ENCODE measurements at places on chromosomes 2 and 18.
A peak's percentile ranks its signal among the peaks of the same experiment; 100 is the strongest.

GRCh38 chr2:211364911-211365310, 808.5 kb downstream of the CPS1 start:
- no peak for DNase-seq

GRCh38 chr2:222819722-222820333, 41.0 kb upstream of the ACSL3 start:
- DNase-seq = no peak

DNA sequence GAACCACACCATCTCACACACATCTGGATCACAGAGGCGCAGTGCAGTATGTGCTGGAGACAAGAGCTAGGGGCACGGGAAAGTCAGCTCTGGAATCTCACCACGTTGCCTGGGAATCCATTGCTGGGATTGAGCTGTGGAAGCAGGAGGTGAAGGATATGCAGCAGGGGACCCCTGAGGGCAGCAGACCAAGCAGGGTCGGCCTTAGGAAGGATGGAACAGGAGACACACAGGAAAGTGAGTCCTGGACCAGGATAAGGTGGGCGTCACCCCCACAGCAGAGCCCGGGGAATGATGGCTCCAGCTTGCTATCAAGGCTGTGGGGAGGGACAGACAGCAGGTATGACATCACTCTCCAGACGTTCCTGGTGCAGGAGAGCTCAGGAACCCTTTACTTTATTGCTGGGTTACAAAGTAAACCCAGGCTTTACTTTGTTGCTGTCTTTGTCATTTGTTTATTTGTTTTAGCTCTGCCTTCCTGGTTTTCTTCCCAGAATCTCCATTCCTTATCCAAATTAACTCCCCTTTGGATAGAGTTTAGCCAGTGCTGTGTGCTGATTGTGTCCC, 329.8 kb upstream of the MYT1L start:
- no peak for DNase-seq

DNA sequence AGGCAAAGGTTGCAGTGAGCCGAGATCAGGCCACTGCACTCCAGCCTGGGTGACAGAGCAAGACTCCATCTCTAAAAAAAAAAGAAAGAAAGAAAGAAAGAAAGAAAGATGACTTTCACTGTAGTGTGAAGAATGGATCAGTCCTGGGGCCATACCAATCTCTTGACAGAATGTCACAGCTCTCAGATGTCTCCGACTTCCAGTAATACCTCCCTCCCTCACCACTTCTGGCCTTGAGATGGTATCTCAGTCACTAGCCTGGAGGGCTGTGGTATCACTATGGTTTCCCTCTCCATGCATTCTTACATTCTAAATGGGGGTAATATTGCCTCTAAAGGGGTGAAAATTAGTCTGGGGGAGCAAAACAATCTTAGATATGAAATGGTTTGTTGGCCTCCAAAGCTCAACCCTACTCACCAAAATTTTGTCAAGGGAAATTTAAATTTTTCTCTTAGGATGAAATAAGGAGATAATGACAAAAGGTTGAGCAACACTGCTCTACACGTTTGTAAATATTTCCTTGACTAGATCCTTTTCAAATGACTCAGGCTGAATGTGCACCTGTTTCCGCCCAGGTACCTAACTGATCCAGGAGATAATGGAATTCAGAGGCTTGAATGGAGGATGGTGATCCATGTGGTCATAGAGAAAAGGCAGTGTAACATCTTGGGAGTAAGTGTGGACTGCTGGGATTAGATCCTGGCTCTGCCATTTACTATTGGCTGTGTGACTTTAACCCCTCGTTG, 19.9 kb upstream of the SPRED2 start:
- DNase-seq = no peak

- DNase-seq = no peak
These were observed 29.2 kb upstream of the UXS1 start for GRCh38 chr2:106223347-106223746.

DNA sequence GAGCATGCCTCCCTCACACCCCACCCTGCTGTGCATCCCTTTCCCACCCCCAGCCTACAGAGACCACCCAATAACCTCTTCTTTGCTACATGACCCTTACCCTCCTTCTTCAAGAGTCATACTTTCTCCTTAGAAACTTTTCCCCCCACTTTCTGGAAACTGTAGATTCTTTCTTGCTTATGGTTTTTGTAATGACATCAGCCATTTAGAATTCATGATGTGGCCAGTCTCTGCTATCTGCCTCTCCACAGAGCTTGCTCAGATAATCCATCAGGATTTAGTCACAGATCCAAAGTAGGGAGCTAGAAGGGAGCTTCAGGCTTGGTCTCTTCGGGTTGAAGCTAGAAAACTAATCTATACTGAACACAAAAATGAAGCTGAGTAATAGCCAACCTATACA, 36.5 kb downstream of the GALM start:
- no peak for DNase-seq

DNA sequence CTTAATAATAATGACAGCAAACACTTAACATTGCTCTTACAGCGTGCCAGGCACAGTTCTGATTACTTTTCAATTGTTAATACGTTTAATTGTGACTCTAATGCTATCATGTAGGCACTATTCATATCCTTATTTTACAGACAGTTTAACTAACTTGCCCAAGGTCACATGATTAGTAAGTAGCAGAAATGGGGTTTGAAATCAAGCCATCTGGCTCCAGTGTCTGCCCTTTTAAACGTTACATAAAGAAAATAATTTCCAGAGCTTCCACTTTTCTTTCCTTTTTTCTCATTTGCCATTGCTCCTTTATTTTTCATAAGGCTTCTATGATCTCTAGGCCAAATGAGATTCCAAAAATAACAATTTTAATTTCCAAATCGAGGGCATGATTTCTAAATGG, 50.6 kb upstream of the IKZF2 start:
- no peak for DNase-seq

DNA sequence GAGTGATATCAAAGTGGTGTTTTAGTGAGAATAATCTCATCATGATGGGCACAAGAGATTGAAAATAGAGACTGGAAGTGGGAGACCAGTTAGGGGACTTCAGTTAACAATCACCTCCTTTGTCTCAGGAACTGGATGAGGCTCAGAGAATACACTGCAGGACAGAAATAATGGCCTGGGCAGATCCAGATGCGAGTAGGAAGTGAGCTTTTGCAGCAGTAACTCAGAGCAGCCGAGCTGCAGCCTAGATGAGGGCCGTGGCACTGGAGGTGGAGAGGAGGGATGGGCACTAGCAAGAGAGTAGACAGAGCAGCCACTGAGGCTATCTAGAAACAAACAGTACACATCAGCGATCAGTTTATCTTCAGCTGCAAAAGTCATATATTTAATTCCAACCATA, 48.6 kb downstream of the CYB5A start:
- DNase-seq = no peak

DNA sequence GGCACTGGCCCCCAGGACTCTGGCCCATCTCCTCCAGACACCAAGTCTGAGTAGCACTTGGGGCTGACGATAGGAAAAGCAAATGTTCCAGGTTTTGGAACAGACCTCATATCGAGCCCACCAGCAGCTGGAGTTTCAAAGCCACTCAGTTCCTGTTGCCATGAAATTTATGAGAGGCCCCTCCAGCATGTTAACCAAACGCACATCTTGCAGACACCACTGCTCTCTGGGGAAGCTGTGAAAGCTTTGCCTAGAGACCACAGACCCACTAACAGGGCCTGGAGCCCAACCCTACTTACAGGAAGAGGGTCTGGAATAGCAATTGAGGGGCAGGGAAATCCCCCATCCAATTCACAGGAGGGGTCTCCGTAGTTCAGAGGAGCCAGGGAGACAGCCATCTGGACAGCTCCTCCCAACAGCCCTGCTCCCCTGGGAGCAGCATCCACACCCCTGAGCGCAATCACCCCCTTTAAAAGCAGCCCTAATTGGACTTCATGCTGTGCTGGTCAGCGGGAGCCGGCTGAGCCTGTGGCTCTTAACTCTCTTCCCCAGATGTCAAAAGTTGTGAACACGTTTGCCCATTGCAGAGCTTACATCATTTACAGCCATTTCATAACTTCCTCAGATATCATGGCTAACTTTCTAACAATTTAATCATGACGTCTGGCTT, 81.3 kb downstream of the TGFA start:
- no peak for DNase-seq

GRCh38 chr18:60122339-60122738, 222.5 kb downstream of the PMAIP1 start:
- DNase-seq = no peak

- no peak for DNase-seq
These were observed 72.9 kb downstream of the PRKCE start for GRCh38 chr2:45724335-45724734.

DNA sequence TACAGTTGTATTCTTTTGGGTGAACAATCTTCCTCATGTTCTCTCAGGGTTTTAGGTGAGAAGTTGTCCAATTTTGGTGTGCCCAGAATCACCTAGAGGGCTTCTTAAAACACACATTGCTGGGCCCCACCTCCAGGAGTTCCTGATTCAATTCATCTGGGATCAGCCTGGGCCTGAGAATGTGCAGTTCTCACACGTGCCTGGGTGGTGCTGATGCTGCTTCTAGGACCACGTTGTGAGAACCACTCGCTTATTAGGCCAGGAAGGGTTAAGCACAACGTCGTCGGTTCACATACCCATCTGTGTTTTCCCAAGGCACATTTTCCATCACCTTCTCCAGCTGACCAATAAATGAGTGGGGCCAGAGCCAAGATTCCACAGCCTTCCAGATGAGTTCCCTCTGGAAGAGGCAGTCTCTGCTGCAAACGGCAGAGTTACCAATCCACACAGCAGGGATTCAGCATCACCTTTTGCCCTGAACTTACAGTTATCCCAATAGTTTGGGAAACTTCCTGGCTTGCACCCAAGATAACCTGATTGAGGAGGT, 277.7 kb upstream of the HNRNPA3 start:
- no peak for DNase-seq

GRCh38 chr2:61753512-61753911, 100.3 kb downstream of the FAM161A start:
- no peak for DNase-seq

DNA sequence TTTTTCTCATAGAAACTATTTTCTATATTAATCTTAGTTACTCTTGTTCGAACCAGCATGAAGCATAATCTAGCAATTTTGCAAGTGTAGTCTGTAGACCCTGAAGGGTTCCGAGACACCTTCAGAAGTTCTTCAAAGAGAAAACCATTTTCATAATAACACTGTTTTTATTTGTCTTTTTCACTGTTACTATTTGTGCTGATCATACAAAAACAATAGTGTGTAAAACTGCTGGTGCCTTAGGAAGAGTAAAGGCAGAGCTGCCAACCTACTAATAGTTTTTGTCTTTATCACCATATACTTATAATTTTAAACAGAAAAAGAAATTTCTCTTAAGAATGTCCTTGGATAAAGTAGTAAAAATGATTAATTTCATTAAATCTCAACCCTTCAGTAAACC, 218.9 kb downstream of the ZNF385B start:
- DNase-seq = no peak

DNA sequence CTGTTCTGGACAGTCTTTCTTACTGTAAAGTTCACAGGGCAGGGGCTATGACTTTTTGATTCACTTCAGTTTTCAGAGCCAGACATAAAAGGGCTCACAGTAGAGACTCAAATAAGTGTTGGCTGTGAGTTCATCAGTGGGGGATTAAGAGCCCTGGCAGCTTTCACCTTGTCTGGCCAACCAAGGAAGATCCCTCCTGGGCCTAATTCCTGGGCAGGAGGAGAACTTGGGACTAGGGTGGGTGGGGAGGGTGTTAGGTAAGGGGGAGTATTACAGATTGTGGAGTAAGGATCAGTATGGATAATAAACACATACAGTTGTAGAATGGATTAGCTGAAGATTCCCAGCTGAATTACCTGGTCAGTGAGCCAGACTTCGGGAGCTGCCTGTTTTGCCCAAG, 904 bp upstream of the SFXN5 start:
- no peak for DNase-seq

DNA sequence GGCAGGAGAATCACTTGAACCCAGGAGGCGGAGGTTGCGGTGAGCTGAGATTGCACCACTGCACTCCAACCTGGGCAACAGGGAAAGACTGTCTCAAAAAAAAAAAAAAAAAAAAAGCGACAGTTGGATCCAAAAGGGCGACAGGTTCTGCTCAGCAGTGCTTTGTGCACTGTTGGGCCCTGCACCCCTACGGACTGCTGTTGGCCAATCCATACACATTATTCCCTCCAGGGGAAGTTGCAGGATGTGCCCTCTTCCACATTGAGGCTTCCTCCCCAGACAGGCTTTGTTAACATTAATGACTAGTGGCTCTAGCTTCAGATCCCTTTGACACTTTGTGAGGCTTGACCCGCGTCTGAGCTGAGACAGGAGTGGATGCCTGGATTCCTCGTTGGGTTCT, 9.4 kb downstream of the NT5DC4 start:
- no peak for DNase-seq

DNA sequence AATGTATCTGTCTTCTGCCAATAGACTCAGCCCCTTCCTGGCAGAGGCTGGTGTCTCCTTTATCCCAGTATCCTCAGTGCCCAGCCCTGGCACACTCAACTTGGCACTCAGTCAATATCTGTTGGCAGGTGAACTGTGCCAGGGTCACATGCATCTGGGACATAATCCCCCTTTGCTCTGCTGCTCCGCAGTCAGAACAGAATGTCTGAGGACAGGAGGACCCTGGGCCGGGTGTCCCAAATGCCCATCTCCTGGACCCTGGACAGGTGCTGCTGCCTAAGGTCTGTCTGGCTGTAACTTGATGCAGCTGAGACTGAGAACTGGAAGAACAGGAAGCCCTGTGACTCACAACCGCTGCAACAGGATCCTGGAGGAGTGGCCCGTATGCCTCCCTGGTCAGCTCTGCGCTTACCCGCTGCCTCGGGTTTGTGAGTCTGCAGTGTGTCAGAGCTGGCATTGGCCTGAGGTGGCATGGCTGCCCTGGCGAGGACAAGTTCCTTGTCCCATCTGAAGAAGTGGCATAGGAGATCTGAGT, 11.4 kb downstream of the HK2 start:
- peak; percentile 21 for DNase-seq

- DNase-seq = no peak
These were observed 14.1 kb downstream of the TMEM178A start for GRCh38 chr2:39679805-39680204.

DNA sequence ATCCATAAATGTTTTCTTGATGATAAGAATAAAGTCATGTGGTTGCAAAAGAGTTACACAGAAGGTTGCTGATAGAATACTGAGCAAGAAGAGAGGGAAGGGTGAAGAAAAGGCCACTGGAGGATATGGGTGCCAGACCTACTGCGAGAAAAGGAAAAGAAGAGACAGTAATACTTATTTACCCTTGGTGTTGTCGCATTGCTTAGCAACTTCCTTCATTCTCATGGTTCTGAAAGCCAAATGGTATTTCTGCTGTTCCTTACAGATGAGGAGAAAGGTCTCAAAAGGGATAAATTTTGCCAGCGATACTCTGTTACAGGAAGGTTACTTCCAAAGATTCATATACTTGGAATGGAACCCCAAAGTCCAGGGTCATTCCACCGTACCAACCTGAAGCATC, 62.5 kb downstream of the LHCGR start:
- no peak for DNase-seq

- no peak for DNase-seq
These were observed at the start of gene SNED1 for GRCh38 chr2:240997856-240998705. Gene SNED1, plus strand, starts transcription at chr2:240998618. Its CDS starts 220 bp downstream, at chr2:240998838.

All from hippocampal formation (tissue), 2 donors.